Stimulated activated CD8-positive, alpha-beta memory T cell treated with anti-CD3 and anti-CD28 coated beads, Interleukin-7, amount 100 ng/mL, for 1 hour (primary cell): ENCODE measurements at places on chromosomes 4 and X.

- no peak for DNase-seq
Measured at GRCh38 chr4:94590493-94590892, 138.8 kb downstream of the PDLIM5 start.

DNA sequence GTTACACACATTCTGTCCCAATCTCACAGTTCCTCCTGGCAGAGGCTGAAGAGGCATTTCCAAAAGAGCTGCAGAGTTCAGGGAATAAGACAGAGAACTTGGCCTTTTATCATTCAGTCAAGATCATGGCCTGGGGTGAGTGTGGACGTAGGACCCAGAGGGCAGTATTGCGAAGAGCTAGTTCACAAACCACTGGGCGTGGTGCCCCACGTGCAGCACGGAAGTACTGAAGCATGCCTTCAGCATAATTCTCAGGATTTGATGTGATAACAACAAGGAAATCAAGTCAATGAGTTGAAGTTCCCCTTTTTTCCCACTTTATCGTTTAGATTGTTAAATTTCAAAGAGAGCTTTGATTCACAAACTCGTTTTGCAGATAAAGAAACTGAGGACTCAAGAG, 117.7 kb downstream of the RELL1 start:
- DNase-seq, result no peak

- no peak for DNase-seq
Measured at GRCh38 chr4:17812125-17812524, 1.3 kb downstream of the NCAPG start.

- DNase-seq, result no peak
Measured at GRCh38 chrX:42804524-42804923, 26.6 kb upstream of the PPP1R2C start.

DNA sequence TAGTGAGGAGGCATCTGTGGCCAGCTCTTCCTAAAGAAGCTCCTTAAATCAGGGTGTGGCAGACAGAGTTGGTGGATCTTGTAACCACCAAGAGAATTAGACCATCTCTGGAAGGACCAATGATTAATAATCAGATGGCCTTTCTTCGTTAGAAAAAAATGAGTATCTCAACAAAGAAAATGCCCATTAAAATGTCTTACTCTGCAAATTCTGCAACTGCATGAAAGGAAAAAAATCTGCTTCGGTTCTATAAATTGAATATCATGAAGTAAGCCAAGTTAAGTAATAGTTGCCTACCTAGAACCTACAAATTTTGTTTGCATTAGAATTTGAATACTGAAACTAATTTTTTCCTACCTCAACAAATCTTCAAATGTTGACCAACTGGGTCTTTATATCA, 4.2 kb upstream of the DCLK2 start:
- DNase-seq, result no peak

GRCh38 chr4:71141125-71141524, 147.7 kb downstream of the DCK start:
- no peak for DNase-seq

- no peak for DNase-seq
Measured at GRCh38 chr4:4481399-4481994, 60.4 kb downstream of the STX18 start.

- DNase-seq, result no peak
Measured at GRCh38 chr4:99540277-99540939, 23.4 kb downstream of the TRMT10A start.

- DNase-seq, result no peak
Measured at GRCh38 chrX:21398426-21398825, 24.2 kb downstream of the CNKSR2 start.

DNA sequence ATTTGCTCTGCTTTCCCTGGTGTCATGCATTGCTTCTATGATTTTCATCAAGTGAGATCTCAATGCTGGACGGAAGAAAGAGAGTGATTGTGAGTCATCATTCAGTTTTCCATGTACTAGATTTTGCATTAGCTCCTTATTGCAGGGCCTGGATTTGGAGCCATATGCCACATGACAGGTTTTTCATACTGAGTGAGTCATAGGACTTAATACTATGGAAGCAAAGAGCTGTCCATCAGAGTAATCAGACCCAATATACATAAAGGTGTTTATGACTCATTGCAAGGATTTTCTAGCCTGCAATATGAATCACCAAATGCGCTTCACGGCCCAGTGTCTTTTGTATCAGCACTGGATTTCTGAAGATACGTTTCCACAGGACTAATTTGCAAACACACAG, 11.2 kb upstream of the TFDP3 start:
- no peak for DNase-seq
